ENCODE measurements at places on chromosomes 1 and 21.
A peak's percentile ranks its signal among the peaks of the same experiment; 100 is the strongest.

DNA sequence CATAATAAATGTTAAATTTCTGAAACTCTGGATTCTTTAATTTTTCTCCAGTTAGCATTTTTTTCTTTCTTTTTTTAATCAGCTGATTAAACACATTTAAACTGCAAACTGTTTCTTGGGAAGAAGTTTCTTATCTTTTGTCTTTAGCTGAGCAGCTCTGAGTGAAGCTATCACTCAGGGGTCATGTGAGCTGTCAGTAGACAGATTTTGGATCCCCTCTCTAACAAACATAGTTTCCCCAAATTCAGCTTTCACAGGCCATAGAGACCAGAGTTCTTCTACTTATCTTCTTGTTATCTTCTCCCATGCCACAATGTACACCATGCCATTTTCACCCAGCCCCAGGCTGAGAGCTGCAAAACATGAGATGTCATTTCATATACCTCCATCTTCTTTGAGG lies 148.9 kb downstream of the CDC42BPA start:
- DNase-seq = no peak

- no peak for DNase-seq
Measured at GRCh38 chr1:161020509-161021164, at the start of gene F11R. Gene F11R, minus strand, starts transcription at chr1:161021152. Its CDS starts 79 bp downstream, at chr1:161021073.

DNA sequence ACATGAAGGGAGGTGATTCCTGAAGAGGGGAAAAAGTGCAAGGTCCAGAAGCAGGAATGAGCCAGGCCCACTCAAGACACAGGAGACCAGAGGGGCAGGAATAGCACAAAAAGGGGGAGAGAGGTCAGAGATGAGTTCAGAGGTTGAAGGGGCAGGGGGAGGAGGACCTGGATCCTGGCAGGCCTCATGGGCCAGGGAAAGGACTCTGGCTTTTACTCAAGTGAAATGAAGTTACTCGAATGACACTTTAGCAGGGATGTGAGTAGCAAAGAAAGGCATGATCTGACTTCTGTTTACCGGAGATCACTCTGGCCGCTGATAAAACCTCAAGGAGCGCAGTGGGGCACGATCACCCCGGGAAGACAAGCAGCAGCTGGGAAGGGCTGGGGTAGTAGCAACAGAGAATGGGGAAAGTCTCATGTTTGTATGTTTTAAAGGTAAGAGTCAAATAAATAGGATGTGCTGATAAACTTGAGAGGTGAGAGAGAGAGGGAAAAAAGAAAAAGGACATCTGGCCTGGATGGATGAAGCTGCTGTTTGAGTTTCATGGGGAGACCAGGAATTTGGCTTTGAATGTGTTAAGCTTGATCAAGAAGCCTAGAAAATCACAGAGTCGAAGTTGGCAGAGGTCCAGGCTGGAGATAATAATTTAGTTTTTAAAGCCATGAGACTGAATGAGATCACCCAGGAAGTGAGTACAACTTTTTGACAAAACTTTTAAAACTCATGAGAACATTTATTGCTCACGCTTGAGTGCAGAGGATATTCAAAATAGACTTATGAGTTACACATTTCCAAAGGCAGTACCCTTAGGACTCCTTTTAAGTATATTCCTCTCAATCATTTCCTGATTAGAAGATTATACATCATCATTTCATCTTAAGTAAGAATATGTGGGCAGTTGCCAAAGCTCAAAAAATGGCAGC lies 156.0 kb downstream of the RERE start:
- DNase-seq = peak; percentile 46

GRCh38 chr1:114082304-114082630 lies 71.4 kb downstream of the SYT6 start:
- DNase-seq = no peak

DNA sequence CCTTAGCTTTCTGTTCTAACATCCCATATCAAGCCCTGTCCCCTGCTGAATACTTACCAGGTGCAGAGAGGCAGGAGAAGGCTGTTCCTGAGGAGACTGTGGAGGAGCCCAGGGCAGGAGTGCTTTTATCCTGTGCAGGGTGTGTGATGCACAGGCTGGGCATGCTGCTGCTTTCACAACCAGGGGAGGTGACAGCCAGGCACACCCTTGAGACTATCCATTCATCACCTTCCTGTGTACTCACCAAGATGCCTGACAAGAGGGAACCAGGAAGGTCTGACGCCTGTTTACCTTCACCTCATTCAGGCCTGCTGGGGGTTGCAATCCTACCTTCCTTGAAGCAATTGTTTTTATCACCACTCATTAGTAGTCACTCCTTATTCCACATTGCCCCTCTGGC lies at the start of gene LCE3E:
Gene LCE3E (minus strand): TSS at position 100 of the 400 bp plus-strand sequence. CDS start 572 bp downstream, outside the sequence.
- DNase-seq = no peak

DNA sequence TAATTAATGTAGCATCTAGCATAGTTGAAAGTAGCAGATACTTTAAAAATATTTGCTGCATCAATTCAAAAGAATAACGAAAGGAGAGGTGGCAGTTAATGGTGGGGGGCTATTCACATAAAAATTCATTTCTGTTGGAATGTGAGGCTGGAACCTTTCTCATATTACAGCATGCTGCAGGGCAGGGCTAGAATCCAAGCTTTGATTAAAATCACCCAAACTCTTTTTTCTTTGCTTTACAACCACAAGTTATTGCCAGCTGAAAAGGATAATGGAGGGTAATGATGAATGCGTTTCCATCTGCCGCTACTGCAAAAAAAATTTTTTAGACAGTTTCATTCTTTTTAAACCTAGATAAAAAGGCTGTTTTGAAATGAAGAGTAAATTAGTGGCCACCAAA lies 9.8 kb downstream of the DISP1 start:
- DNase-seq = no peak

DNA sequence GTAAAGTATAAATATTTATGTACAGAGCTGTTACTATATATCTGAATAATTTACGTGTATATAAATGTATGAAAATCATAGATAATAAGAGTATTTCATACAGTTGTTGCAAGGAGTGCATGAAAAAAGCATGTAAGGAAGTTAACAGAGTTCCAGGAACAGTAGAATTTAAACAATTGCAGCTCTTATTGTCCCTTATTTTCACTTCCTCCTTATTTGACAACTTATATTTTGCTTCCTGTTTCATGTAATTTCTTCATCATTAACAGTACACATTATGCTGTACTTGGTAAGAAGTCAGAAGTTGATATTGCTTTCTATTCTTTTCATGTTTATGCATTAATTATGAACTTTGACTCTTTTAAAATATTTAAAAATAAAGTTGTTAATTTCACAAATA lies 681.5 kb downstream of the LRRIQ3 start:
- no peak for DNase-seq

- no peak for DNase-seq
Measured at GRCh38 chr1:235556807-235557206, 52.6 kb upstream of the B3GALNT2 start.

- DNase-seq = no peak
Measured at GRCh38 chr1:202210385-202210784, 16.8 kb downstream of the LGR6 start.

DNA sequence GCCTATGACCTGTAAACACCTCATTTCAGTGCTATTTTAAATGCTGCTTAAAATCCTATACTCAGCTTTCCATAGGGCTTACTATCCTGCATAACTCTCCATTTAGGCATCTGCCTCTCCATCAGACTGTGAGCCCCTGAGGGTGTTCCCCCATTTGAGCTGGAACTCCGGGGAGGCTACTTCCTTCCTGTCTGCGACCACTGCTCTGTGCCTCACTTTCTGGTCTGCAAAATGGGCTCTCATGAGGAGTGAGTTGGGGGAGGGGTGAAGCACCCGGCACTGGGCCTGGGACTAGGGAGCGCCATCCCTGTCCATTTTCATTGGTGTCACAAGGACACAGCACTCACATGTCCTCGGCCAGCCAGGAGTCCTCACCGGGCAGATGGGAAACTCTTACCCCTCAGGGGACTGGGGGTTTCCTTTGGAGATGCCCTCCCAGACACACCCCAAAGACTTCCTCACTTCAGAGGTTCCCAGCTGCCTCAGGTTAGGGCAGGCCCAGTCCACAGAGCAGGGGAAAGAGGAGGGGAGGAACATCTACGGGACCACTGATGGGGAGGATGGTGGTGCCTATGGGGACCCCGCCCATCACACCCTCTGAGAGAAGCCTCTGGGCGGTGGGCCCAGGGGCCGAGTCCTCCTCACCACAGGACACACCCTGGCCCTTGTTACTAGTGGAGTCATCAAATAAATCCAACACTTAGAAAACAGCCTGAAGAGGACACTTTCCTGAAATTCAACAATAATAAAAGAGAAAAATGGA lies 134.9 kb downstream of the MATN1 start:
- DNase-seq = no peak

- DNase-seq = no peak
Measured at GRCh38 chr1:154755858-154756730, 114.0 kb downstream of the KCNN3 start.

DNA sequence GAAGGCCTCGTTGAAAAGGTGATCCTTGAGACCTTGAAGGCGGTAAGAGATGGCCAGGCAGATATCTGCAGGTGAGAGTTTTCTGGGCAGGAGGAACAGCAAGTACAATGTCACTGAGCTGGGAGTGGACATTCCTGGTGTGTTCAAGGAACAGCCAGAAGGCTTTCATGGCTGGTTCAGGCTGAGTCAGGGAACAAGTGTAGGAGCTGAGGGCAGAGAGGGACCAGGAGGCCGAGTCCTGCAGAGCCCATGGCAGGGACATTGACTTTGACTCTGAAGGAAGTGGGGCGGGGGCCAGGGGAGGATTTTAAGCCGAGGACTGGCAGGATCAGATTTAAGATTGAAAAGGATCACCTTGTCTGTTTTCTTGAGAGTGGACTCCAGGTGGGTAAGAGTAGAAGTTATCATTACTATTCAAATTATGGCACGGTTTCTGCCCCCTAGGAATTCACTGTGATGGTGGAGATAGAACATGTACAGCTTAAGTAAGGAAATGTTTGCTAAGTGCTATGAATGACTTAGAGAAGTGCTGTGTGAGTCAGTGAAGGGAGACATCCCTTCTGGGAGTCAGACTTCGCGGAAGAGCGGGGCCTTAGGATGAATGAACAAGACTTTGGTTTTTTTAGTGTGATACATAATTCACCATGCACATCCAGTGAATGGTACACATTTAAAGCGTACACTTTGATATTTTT lies 202.3 kb downstream of the KIF26B start:
- DNase-seq = no peak

DNA sequence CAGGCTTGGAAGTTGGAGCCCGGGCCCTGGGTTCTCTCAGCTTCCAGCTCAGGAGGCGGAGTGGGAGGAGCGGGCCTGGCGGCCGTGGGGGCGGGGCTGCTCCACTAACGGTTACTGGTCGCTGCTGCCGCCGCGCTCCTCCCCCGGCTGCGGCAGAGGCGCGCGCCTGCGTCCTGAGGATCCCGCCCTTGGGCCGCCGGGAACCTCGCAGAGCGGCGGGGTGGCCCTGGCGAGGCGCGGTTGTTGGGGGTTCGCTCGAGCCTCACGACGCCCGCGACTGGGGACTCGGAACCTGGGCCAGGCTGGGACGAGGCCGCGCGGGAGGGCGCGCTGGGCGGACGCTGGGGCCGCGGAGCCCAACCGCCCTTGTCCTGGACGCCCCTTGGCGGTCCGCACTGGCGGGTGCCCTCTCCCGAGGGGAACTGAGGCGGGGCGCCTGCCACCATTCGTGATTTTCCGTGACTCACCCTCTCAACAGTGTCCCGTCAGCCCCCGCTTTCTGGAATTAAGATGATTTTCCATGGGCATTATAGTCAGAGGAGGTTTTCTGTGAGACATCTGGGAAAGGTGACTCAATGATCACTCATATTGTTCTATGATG lies 34.1 kb downstream of the OR2G3 start:
- DNase-seq = no peak

DNA sequence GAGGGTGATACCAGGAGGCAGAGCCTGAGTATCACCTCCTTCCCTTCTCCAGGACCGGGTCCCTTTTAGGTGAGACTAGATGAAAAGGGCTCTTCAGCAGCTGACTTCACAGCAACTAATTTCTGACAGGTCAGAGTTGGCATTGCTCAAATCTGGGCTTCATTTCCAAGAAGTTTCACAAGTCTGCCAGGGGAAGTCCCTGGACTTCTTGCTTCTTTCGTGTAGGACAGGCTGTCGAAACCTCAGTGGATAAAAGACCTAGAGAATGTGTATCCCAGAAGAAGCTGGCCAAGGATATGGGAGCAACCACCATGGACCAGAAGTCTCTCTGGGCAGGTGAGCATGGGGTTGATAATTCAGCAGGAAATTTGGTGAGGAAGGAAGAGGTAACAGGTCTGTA lies at the start of gene CHI3L2:
Gene CHI3L2 (plus strand): TSS at position 280 of the 400 bp plus-strand sequence. CDS start 17 bp downstream, at position 297.
- DNase-seq = peak; percentile 83
